ENCODE measurements at places on chromosomes 5 and 9.
A peak's percentile ranks its signal among the peaks of the same experiment; 100 is the strongest.

DNA sequence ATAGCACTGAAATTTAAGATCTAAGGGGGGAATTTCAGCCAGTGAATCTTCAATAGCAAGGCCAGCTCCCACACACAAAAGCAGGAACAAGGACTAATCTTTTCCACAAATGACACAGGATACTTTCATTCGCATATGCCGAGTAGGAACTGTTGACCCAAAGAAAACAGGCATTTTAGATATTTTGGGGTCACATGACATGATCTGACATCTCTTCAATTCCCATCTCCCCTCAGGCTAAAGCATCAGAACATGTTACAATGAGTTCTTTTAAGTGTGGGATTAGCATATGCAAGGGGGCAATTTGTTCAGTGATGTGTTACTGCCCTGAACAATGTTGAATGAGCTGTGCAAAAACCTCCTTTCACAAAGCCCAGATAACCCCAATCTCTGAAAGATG, 68.2 kb downstream of the TLE1 start:
- no peak for DNase-seq

- DNase-seq = no peak
Measured at GRCh38 chr5:59764361-59764760, 129.2 kb downstream of the PDE4D start.

- no peak for DNase-seq
Measured at GRCh38 chr9:130262061-130262745, 3.4 kb upstream of the HMCN2 start.

- no peak for DNase-seq
Measured at GRCh38 chr5:137822158-137822764, 45.4 kb upstream of the MYOT start.

DNA sequence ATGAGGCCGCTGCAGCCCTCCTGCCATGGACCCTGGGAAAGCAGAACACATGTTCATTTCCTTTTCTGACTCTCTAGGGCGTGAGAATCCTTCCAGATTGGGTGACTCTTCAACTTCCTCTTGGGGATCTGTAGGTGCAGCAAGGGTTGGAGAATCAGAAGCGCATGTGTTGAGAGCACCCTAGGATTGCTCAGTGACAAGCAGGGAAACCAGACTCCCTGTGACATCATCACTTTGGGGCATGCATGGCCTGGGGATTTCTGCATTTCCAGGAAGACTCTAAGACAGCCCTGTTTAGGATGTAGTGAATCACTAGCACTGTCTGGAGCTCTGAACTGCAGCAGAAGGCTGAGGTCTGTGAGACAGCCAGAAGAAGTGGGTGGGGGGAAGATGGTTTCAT, 15.1 kb upstream of the LCP2 start:
- DNase-seq = peak; percentile 57

DNA sequence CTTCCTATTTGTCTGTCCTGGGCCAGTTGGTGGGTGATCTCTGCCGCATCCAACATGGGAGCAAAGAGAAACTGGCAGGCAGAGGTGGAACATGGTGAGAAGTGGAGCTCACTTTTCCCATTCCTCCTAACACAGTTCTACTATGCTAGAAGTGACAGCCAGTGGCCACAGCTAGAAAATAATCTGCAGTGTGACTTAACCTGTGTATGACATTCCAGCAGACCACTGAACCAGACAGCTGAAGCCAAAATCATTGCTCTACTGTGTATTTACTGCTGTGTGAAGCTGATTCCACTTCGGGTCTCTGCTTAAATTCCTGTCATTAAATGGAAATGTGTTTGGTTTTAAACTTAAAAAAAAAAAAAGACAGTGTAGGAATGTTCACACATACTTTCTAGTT, 523.0 kb downstream of the MTRR start:
- DNase-seq = no peak

GRCh38 chr5:91955610-91956009, 572.5 kb upstream of the ARRDC3 start:
- no peak for DNase-seq

DNA sequence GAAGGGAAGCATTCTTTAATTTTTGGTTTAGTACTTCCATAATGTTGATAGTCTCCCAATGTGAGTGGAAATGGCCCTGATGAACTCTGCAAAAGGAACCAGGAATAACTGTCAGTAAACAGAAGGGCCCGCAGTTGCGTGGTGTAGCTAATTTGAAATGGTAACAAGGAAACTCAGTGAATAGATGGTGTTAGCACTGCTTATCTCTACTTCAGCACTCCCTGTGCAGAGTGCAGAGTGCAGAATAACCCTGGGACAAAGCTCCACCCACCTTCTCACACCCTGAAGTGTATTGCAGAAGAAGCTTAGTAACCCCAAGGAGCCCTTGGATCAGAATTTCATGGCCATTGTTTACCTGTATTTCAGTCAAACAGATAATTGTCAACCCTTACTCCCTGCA, 158.9 kb downstream of the PCSK5 start:
- DNase-seq = no peak

GRCh38 chr5:31007672-31008071, 185.8 kb upstream of the CDH6 start:
- DNase-seq = no peak

GRCh38 chr9:18499062-18499461, 25.1 kb downstream of the ADAMTSL1 start:
- DNase-seq = no peak
